ENCODE measurements at places on chromosomes 2 and 18.

GRCh38 chr2:108215794-108216211 lies 24.0 kb upstream of the SULT1C3 start:
- DNase-seq: no peak

GRCh38 chr2:6215053-6215452 lies 522.9 kb downstream of the SOX11 start:
- DNase-seq: no peak

GRCh38 chr18:9746958-9747357 lies 38.9 kb downstream of the RAB31 start:
- DNase-seq: no peak

DNA sequence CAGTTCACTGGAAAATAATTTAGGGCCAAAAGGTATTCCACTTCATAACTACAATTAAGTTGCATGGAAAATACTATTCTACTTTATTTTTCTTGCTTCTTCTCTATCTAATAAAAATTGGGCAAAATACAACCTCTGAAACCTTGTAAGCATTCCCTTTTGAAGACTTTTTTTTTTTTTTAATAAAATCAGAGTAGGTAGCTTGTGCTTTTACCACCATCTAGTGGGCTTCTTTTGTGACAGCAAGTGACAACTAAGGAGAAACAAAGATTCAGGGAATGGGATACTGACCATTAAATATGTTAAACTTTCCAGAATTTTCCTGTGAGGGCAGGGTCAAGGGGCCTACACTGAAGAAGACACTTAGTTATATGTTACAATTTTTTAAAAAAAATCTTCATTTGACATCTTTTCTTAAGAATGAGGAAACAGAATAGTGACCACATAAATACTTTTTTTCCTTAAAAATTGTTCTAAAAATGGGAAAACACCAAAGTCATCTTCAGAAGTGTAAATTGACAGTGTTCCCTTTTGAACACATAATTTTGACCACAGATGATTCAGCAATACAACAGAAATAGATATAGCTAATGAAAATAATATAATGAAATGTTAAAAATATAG lies 1183.2 kb upstream of the ACVR2A start:
- peak; percentile 33 for DNase-seq
